ENCODE measurements at places on chromosomes 4 and X.

- no peak for DNase-seq
Measured at GRCh38 chr4:153832054-153832453, 43.2 kb upstream of the SFRP2 start.

- no peak for DNase-seq
Measured at GRCh38 chr4:131644619-131645018, 1504.5 kb upstream of the PCDH10 start.

DNA sequence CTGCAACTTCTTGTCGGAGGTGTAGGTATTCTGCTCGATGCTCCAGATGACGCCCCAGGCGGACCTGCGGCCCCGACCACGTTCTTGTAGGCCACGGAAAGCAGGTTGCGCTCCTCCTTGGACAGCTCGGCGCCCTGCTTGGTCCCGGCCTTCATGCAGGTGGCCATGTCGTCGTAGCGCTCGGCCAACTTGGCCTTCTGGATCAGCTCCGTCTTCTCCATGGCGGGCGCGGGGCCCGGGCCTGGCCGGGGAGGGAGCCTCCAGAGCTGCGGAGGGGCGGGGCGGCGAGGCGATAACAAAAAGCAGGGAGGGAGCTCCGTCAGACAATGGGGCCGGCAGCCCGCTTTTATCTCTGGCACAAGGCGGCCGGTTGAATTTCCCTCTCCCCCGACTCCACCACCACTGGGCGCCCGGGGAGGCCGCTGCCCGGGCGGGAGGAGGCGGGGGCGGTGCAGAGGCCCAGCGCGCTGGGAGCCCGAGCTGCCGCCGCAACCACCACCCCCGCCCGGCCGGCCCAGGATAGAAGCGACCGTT lies 28.3 kb upstream of the DRP2 start:
- no peak for DNase-seq

DNA sequence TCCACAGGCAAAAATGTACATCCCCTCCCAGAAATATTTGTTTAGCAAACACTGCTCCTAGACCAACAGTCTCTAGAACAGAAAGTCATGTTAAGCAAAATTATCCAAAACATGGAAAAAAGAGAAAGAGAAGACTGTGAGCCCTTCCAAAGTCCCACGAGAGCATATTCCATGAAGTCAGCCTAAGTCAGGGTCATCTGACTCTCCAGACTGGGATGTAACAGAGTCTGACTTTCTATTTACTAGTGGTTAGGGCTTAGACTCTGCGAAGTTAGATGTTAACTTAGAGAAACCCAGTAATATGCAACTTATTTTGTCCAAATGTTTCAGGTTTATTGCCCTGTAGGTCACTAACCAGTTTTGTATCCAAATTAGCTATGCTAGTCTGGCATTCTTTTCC lies 102.3 kb downstream of the MID1 start:
- no peak for DNase-seq

DNA sequence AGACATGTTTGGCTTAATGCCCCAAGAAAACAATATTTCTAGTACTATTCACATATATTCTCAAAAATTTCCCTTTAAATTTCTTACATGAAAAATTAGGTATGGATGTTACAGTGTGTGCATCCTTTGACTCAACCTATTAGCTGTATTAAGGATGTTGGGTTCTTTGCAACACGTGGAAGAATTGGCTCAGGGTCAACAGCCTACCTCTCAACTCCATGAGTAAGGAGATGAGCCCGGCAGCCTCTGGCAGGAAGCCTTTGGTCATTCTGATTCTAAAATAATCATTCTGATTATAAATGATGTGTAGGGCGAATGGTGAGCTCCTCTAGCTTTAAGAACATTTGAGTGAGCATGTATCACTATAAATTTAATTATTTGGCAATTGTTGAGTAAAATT lies 148.0 kb upstream of the WDFY3 start:
- DNase-seq: no peak

GRCh38 chrX:54786967-54787366 lies 11.1 kb downstream of the ITIH6 start:
- DNase-seq: no peak

DNA sequence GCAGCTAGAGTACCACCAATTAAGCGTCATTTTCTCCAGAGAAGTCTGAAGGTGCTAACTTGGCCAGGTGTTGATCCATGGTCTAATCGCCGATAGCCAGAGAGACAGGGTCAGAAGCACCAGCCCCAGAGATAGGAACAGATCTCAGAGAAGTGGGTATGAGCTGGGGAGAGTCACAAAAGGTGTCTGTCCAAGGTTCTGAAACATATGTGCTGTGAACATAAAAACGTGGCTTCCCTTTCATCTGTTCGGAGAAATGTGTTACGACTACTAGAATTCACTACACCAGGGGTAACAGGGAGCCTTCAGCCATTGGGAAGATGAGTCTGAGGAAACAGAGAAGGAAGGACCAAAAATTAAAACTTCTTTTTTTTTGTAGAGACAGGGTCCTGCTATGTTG lies 91.3 kb downstream of the FBXL5 start:
- DNase-seq: no peak
